Mesothelial cell of epicardium (in vitro differentiated cells): ENCODE measurements at places on chromosomes 1 and 21.

DNA sequence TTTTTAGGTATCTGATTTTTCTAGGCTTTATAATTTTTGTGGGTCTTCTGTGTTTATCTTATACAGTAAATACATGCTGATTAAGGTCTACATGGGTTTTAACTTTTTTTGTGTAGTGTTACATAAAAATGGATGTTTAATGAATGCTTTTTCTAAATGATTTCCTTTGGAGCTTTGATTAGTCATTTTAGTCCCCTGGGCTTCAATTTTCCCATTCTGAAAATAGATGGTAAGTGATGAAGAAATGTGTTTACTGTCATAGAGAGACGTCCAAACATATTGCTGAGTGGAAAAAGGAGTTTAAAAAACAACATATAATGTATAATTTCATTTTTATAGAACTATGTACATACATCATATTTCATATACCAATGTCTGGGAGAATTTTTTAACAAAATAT is 140.9 kb upstream of the HMCN1 start:
- no peak for DNase-seq

DNA sequence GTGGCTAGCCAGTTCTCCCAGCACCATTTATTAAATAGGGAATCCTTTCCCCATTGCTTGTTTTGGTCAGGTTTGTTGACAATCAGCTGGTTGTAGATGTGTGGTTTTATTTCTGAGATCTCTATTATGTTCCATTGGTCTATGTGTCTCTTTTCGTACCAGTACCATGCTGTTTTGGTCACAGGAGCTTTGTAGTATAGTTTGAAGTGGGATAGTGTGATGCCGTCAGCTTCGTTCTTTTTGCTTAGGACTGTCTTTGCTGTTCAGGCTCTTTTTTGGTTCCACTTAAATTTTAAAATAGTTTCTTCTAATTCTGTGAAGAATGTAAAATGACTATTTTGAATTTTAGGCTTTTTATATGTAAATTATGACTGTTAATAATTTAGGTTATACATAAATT is 68.9 kb downstream of the WDR64 start:
- DNase-seq: no peak

- no peak for DNase-seq
These were observed 21.9 kb downstream of the GPR137B start for GRCh38 chr1:236164273-236164672.

GRCh38 chr1:119898530-119898929 is 2.2 kb upstream of the ADAM30 start:
- DNase-seq: no peak

DNA sequence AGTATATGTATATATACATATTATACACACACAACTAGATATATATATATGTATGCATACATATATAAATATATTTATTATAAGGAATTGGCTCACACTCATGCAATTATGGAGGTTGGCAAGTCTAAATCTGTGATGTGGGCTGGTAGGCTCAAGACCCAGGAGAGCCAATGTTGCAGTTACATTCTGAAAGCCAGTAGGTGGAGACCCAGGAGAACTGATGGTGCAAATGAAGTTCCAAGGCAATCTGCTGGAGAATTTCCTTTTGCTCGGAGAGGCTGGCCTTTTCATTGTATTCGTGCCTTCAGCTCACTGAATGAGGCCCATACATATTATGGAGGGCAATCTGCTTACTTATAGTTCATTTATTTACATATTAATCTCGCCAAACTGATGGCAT is 9.4 kb downstream of the IVL start:
- DNase-seq: no peak

GRCh38 chr1:2847086-2847985 is 45.8 kb upstream of the TTC34 start:
- DNase-seq: no peak
